ENCODE measurements at places on chromosomes 1 and 21. TPM values are rescaled to one million over a fixed set of nuclear protein-coding genes. Genes with fewer than 3 reads are reported as not detected.

The KIAA1614 gene
- 5.9 TPM for total RNA-seq

The AMY2B gene
- total RNA-seq = 19.7 TPM

The NR5A2 gene
- total RNA-seq = not detected

The LORICRIN gene
- not detected for total RNA-seq

The POU3F1 gene
- 0.05 TPM for total RNA-seq

The CADM3 gene
- total RNA-seq = 0.85 TPM

The B3GALT6 gene
- total RNA-seq = 48.8 TPM

The IGSF9 gene
- not detected for total RNA-seq

The DNAJC28 gene
- total RNA-seq = 1.9 TPM

The SLC45A1 gene
- total RNA-seq = 0.52 TPM

The TRIM58 gene
- total RNA-seq = 0.30 TPM

The RCOR3 gene
- 37.3 TPM for total RNA-seq

The OR2L2 gene
- not detected for total RNA-seq

The NIBAN1 gene
- 30.2 TPM for total RNA-seq

The CELA3B gene
- not detected for total RNA-seq

The AKNAD1 gene
- not detected for total RNA-seq

The CLDN14 gene
- 4.0 TPM for total RNA-seq

The LAMTOR5 gene
- total RNA-seq = 49.8 TPM

The SLC25A33 gene
- 3.0 TPM for total RNA-seq

The PGLYRP3 gene
- not detected for total RNA-seq

The ZC3H12A gene
- total RNA-seq = 18.7 TPM

The TMPRSS2 gene
- total RNA-seq = 17.0 TPM

The TRAPPC3 gene
- total RNA-seq = 158 TPM

The LRRC39 gene
- total RNA-seq = not detected

The KRTAP7-1 gene
- not detected for total RNA-seq
